ENCODE measurements at places on chromosomes 3 and 15. TPM values are rescaled to one million over a fixed set of nuclear protein-coding genes. Genes with fewer than 3 reads are reported as not detected.

GRCh38 chr3:104368760-104369159, 997.9 kb upstream of the ALCAM start:
- DNase-seq: no peak

GRCh38 chr15:98731712-98732450, 83.5 kb downstream of the IGF1R start:
- no peak for DNase-seq

Gene TLR9
- total RNA-seq: not detected

DNA sequence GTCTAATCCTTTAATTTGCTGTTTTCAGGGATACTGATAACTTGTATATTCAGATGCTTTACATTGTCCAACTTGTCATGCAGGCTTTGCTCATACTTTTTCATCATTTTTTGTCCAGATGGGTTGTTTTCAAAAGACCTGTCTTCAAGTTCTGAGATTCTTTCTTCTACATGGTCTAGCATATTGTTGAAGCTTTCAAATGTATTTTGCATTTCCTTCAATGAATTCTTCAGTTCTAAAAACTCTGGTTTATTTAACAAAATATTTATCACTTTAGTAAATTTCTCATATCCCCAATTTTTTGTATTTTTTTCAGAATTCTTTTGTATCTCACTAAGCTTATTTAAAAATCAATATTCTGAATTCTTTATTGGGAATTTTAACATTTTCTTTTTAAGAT, 388.3 kb upstream of the IL12A start:
- no peak for DNase-seq

DNA sequence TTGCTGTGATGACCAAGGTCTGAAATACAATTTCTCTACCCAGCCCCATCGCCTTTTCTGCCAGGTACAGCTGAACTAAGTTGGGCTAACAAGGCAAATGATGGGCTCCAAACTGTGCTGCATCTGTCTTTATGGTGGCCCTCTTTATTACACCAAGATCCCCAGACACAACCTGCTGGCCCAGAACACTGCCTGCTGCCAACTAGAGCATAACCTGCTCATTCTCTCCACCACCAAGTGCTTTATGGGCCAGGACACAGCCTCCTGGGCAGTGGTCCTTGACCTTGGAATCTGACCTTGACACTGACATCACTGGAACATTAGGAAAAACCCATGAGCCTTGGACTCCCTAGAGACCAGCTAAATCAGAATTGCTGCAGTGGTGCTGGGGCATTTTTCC, 3.3 kb downstream of the LINS1 start:
- DNase-seq: no peak

Gene GOLGA8N
- total RNA-seq: 13.0 TPM

DNA sequence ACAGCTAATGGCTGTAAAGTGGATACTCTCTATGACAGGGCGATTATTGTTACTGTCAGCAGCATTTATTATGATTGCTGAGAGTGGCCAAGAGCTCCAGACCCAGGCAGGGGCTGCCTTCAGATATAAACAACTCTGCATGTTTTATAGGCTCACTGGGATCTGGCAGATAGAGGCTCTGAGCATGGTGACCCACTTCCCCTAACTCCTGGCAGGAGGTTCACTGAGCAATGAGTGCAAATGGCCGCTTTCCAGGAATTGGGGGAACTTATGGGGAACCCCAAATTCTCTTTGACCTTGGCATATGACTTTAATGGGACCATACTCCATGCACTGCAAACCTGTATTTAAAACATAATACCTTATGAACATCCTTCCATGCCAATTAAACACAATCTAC, 59.0 kb downstream of the SCN5A start:
- no peak for DNase-seq

GRCh38 chr3:110667216-110667615, 404.4 kb upstream of the NECTIN3 start:
- DNase-seq: no peak
